Esophagus mucosa (tissue), 1 donor: ENCODE measurements at places on chromosomes 13 and 19.
A peak's percentile ranks its signal among the peaks of the same experiment; 100 is the strongest.

DNA sequence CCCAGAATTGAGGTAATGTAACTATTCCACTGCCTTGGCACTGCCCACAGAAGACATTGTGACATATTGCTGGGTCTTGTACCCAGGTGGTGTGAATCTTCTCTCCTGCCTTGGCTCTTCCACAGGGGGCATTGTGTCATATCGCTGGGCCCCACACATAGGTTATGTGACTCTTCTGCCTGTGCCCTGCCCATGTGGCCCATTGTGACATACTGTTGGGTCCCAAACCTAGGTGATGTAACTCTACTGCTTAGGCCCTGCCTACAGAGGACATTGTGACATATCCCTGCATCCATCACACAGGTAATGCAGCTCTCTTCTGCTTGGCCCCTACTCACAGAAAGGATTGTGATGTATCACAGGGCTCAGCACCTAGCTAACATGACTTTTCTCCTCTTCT, 37.5 kb upstream of the ZNF254 start:
- ATAC-seq = no peak

GRCh38 chr13:51553531-51553930, 30.7 kb upstream of the WDFY2 start:
- no peak for ATAC-seq

DNA sequence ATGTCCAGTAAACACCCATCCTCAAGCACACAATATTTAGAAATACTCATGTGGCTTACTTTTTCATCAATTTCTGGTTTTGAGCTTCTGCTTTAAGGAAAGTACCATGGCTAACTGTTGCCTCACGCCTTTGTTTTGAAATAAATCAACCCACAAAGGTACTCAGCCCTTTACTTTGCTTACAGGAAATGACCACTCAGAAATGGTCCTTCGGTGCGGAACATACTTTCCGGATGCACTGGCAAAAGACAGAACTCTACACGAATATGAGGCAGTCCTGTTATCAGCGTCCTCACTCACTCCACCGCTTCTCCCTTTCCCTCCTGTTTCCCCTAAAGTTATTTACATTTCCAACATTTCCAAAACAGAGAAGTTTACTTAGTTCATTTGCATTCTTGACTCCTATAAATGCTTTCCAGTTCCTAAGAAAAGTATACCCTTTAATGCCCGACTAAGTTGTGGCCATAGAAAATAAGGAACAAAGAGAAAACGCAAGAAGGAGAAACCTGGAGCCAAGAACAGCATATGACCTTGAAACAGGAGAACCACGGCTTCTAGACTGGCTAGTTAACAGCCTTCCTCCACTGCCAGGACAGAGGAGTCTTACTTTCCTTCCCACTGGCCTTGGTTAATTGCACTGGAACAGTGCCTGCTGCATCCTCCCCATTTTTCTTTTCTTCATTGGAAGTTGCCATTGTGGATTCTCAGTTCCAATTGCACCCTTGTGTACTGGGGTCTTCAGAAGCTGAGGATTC, 10.6 kb downstream of the FPR2 start:
- no peak for ATAC-seq

- ATAC-seq = no peak
Observed at GRCh38 chr13:74203576-74203975, 69.4 kb upstream of the KLF12 start.

GRCh38 chr19:13058951-13059660, 43.6 kb downstream of the LYL1 start:
- ATAC-seq = no peak

DNA sequence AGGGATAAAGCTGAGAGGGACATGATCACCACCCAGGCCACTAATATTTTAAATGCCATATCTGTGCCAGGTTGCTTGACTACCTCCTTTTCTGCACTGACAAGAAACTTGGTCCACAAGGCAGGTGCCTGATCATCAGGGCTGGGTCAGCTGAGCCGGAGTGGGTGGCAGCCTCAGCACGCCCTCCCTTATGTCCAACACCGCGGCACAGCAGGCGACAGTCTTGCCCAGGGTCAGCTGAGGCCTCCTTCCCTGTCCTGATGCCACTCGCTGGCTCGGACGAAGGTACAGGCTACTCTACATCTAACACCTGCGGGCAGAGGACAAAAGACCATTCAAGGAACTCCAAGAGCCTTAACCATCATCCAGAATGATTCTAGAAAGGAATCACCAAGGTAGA, 16.9 kb downstream of the ZC3H4 start:
- ATAC-seq = peak; percentile 47
